ENCODE measurements at places on chromosomes 2 and 18.

GRCh38 chr2:88845772-88846661 lies 154.5 kb downstream of the RPIA start:
- no peak for DNase-seq

GRCh38 chr18:45439851-45440645 lies 175.2 kb upstream of the SLC14A2 start:
- no peak for DNase-seq

DNA sequence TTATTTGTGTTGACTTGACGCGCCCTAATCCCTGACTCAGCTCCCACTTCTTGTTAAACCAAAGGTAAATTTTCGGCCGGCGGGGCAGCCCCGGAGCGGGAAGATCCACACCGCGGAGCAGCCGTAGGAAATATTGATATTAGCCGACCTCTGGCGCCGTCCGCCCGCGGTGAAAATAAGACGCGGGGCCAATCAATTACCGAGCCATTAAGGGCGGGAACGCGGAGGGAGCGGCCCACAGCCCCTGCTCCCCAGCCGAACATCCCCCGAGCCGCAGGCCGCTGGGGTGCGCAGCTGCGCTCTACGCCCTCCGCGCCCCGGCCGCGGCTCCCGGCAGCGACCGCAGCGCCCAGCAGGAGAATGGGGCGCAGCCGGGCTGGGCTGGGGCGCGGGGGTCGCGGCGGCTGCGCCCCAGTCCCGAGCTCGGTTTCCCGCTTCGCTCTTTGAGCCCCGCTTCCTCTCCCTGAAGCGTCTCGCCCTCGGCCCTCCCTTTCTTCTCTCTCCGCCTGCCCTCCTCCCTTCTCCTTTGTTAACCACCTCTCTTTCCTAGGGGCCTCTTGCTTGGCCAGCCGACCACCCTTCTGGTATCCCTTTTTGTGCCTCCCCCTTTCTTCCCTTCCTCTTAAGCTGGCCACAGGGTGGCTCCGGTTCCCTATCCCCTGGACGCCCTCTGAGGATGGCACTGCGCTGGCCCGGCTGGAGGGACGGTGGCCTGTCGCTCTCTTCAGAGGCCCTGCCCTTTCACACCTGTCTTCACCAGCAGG lies 40.9 kb downstream of the CELF4 start:
- DNase-seq: no peak

DNA sequence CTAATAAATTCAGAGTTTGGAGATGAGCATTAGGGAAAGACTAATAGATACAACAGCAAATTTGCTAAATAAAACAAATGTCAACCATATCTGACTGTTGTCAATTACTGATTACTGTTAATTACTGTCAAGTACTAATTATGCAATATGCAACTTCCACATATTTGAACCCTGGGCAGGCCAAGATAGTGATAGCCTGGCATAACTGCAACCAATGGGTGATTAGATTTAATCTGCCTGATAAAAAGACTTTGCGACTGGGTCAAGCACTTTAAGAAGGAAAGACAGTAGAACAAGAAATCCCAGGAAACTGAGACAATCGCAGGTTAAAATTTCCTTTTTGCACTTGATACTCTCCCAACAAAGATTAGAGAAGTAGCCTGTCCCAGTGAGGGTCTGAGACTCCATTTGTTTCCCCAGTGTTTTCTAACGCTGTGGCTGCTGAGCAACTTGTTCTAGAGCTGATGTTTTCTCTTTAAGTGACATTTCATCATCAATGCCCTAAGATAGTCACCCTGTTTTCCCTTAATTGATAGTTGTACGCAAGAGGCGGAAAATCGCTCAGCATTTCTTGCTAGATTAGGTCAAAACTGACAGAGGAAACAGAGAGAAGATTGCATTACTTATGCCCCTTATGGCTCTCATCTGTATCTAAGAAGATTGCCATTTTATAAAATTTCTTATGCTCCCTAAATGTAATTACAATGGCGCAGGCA lies 17.8 kb downstream of the ARHGAP15 start:
- DNase-seq: no peak

DNA sequence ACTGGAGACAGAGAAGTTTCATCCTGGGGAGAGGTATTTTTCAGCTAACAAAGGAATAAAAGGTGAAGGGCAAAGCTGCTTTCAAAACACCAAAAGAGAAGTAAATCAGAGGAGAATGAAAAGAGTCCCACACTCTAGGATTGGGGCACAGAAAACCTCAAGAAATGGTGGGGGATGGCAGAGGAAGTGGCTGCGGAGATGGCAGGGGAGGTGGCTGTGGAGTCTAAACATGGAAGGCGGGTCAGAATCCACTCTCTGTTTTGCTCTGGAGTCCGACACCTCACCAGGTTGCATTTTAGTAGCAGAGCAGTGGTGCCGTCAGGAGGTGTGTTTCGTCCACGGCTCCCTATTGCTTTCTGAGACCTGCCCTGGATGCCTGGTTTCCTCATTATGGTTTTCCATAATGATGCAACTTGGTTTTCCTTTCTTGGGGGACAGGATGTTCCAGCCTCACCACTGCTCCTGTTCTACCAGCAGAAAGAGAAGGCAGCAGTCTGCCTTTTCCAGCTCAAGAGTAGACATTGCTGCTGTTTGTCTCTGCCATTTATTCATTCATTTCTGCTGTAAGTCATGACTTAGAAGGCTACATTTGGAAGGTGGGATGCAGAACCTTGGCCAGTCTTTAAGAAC lies 188.7 kb downstream of the ANKRD44 start:
- no peak for DNase-seq

- DNase-seq: no peak
These were observed 36.5 kb downstream of the CFAP36 start for GRCh38 chr2:55555977-55556376.

DNA sequence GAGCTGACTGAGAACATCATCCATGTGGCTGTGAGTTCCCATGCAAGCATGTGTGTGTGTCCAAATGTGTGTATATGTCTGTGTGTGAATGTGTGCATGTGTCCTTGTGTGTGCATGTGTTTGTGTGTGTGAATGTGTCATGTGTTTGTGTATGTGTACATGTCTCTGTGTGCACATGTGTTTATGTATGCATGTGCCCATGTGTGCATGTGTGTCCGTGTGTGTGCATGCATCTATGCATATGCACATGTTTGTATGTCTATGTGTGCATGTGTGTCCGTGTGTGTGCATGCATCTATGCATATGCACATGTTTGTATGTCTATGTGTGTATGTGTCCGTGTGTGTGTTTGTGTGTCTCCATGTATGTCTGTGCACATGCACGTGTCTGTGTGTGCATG lies 99.7 kb downstream of the LBH start:
- DNase-seq: no peak

GRCh38 chr18:32328379-32328778 lies 138.5 kb downstream of the MEP1B start:
- no peak for DNase-seq

DNA sequence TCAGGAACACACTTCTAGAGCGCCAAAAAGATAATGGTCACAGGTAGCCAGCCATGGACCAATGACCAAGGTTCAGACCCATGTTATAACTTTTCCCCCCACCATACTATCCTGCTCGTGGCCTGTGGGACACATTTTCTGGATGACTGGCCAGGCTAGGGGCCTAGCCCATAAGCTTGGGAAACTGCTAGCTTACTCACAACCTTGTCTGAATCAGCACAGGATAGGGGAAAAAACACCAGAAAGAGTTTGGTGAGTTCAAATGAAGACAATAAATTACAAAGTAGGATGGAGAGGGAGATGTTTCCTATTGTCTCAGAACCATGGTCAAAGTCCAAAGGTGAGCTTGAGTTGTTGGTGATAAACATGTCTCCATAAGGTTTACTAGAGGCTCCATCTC lies 156.3 kb upstream of the CCDC68 start:
- DNase-seq: no peak

DNA sequence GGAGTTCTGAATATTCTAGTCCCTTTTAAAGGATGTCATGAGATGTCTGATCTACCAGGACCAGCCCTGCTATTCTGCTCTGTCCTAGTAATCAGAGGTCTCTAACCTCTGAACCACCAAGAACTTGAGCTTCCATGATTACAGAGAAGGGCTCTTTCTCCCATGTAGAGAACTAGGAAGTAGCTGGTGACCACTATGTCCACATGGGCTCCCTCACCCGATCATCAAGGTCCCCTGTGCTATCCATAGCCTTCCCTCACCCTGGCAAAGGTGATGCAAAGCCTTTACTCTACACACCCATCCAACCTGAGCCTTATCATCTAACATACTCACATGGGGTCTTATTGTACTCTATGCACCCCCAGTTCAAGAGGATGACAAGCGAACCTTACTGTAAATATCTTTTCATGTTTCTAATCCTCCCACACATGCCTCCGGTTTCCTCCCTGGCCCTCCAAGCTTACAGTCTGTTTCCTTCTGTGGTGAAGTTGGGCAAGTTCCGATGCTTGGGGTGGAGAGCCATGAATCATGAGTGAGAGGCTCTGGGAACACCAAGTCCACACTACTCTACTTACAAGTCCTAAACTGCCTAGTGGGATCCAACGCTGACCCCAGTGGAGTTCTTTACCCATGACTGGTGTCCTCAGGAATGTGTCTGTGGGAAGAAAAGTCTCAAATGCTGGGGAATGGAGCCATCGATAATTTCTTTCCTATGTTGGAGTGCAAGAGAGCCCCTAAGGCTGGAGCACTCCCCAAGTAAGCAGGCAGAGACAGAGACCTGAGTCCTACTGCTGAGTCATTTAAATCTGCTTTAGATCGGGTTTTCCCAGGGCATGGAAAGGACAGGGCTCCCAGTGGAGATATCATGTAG lies 73.3 kb upstream of the KLF7 start:
- no peak for DNase-seq

DNA sequence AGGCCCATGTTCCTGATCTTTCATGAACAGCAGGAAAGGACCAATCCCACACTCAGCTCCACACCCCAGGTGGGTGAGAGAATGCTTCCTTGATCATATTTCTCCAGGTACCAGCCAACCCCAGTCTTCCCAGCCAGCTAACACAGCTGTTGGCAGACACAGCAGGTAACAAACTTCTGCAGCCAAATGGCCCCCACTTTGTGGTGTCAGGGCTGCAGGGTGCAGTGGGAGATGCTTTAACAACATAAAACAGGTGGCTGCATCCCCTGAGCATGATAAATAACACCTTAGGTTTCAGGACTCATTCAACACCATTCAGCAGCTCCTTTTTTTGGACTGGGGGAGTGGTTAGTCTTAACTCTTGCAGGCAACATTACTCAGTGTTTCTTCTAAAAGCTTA lies 76.7 kb upstream of the ACAA2 start:
- DNase-seq: no peak

- DNase-seq: no peak
These were observed 85.1 kb downstream of the TMEM131 start for GRCh38 chr2:97910403-97911205.

- DNase-seq: no peak
These were observed 22.1 kb upstream of the LBH start for GRCh38 chr2:30209227-30209626.

DNA sequence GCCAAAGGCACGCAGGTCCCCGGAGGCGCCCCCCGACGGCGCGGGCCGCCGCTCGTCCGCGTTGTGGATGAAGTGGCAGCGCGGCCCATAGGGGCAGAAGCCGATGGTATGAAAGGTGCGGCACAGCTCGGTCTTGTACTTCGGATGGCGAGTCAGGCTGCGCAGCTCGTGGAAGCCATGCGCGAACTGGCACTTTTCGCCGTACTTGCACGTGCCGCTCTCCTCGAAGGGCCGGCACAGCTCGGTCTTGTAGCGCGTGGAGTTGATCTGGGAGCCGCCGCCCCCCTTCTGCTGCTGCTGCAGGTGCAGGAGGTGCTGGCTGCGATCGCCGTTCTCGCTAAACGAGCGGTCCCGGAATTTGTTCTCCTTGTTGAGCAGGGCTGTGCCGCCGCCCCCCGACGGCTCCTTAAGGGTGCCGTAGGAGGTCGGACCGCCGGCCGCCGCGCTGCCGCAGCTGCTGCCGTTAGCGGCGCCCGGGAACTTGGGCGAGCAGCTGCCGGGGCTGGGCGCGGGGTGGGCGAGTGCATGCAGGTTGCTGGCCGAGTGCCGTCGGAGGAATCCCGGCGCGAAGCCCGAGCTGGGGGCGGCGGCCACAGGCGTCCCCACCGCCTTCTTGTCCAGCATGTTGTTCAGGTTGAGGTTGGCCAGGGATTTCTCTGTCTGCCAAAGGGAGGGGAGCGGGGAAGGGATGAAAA lies 1.2 kb downstream of the ZFP36L2 start:
- DNase-seq: no peak

GRCh38 chr2:11377928-11378545 lies 33.6 kb upstream of the ROCK2 start:
- no peak for DNase-seq

DNA sequence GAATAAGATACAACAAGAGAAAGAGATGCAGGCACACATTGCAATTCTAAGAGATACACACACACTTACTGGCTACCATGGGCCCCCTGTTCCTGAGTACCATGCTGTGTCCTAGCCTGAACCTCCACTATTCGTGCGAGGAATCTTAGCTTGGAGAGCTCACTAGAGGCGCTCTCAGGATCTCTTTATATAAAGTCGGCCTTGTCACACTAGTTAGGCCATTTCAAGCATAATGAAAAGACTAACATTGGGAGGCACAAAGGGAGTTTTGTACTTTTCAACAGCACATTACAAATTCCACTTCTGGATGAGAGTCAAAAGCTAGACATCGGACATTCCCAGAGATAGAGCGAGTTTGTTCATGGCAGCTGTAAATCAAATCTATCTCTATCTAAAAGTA lies 365.2 kb downstream of the DSEL start:
- DNase-seq: no peak

DNA sequence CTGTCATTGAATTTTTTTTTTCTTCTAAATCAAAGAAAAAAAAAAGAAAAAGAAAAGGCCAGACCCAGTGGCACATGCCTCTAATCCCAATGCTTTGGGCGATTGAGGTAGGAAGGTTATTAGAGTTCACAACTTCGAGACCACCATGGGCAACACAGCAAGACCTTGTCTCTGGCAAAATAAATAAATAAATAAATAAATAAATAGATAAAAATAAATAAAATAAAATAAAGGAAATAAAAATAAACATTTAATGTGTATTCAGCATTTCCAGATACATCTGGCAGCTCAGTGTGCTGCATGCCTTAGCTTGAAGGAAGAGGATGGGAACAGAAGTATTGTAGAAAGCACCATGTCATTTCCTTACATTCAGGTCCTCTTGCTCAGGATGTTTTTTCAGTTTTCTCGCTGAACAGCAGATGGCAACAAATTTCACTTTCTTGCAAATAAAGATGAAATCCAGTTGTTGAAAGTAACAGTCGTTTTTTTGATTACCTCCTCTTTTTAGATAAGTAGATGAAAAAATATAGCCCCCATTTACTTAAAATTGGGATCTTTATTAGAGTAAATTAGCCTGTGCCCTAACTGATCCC lies 25.7 kb upstream of the FAM178B start:
- DNase-seq: peak; percentile 62

DNA sequence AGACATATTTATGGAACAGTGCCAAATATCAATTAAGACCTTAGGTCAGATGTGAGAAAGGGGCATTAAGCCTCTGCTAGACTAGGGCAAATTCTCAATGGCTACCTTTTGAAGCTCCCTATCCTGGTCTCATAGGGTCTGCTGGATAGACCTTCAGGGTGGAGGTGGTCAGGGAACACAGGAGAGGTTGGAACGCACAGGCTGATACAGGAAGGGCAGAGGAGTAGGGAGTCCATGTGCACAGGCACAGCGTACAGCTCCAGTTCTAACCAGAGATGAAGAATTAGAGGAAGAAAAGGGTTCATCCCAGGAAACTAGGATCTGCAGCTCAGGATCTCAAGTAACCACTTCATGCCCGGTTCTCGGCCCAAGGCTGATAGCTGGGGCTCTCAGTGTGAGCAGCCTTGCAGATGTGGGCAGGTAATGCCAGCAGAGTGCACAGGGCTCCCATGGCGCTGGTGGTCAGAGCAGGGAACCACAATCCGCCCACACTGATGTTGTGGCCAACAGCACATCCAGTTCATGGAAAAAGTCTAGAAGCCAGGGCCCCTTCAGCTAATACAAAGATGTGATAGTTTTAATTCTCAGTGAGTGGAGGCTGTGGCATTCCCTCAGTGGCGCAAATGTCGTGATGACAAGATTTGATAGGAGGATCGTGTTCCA lies 3.4 kb upstream of the EVA1A start:
- no peak for DNase-seq

Data from NCI-H524 (cell line).